ENCODE measurements at places on chromosomes 12 and 14.

DNA sequence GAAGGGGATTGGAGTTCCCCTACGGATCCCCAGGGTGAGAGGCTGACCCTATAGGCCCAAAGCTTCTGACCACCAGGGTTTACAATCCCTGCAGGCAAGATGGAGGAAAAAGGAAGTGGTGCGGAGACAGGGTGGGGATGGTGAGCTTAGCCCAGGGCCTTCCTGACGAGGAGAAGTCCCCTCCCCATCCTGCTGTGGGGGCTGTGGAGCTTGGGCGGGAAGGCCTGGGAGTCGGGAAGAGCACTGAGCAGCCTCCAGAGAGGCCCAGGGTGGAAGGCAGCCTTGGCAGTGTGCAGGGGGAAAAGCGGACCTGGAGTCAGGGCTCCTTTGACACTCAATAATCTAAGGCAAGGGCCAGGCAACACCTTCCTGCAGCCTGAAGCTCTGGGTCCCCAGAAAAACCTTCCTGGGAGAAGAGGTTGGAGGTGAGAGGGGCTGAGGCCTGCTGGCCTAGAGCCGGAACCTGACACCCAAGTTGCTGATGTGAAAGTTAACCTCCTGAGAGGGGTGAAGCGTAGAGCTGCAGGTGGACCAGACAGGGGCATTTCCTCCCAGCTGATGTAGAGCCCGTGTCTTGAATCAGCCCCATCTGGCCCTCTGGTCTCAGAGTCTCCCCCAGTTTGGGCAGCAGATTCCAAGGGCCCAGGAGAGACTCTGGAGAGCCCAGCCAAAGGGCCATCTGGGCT lies 6.0 kb downstream of the HDAC7 start:
- no peak for DNase-seq

DNA sequence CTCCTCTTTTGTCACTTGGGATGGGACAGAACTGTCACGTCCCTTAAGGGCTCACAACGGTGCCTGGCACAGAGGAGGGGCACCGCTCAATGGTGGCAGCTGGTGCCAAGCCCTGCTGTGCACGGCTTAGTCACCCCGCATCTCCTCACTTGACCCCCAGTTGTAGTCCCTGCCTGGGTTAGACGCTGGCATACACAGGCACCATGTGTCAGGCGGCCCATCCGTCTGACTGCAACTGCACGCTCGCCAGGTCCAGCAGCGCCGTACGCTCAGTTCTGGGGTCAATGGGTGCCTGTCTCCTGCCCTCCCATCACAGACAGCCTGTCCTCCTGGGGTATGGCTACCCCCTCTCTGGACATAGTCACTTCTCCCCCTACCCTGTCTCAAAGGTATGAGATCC lies 1.6 kb upstream of the PACS2 start:
- no peak for DNase-seq

DNA sequence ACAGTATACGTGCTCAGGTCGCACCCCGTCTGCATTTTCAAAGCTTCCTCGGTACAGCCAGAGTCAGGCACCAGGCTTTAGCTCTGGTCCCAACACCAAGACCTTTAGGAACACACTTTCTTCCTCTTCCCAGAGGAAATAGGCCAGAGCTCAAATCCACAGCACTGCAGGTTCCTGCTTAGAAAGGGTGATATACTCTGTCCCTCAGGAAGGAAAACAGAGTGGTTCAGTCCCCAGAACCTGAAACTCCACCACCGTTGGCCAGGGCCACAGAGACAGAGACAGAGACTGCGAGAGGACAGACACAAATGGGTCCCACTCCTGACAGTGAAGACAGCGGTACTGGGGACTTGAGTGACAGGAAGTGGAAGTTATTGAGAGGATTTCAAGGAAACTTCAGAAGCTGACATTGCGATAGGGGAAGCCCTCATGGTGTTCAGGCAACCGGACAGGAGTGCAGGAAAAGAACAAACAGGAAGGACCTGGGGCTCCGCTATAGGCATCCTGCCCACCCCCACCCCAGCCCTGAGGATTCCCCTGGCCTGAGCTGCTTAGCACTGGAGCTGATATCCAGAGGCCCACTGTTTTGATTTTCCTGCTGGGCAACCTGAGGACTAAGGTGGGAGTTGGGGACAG lies 5.5 kb upstream of the KRT8 start:
- DNase-seq: no peak

DNA sequence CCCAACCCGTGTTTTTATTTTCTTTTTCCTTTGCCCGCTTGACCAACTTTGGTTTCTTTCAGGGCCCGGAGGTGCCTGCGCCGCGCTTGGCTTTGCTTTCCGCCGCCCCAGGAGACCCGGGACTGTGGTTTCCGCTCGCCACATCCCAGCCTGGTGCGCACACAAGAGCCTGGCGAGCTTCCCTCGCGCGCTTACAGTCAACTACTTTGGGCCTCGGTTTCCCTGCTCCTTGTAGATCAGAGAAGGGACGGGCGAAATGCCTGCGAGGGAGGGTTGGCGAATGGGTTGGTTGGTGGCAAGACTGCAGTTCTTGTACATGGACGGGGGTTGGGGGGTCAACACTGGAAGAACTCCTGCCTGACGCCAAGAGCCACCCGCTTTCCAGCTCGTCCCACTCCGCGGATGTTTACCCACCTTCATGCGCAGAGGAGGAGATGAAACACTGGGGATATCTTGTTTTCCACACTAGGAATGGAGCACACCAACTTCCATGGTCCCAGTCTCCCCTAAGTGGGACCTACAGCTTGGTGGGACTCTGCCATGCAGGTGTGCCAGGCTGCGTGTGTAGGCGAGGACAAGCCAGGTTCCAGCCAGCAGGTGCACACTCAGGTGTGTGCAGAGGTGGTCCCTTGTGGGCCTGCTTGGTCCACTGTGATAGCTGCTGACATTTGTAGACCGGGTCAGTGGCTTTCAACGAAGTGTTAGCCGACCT lies 16.6 kb upstream of the TBX3 start:
- no peak for DNase-seq

DNA sequence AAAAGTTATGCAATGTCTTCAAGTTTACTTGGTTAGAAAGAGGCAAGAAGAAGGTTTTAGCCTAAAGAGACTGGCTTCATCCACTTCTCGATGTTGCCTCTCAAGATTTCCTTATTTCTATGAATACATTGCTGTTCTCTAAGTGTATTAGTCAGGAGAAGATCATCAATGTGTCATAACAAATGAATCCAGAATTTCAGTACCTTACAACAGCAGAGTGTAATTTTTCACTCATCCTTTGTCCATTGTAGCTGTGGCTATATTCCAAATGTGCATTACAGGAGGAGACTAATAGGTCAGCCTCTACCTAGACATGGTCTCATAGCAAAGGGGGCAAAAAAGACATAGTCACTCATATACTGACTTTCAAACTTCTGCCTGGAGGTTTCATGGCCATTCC lies 579.1 kb downstream of the PRKD1 start:
- no peak for DNase-seq

GRCh38 chr12:132488127-132489077 lies 1.5 kb upstream of the FBRSL1 start:
- no peak for DNase-seq

- no peak for DNase-seq
Measured at GRCh38 chr12:89721291-89721987, 12.8 kb upstream of the ATP2B1 start.

Measured in NCI-H1105 (cell line).